Cardiac muscle cell (in vitro differentiated cells and primary cell): ENCODE measurements at places on chromosomes 2 and 18. TPM values are rescaled to one million over a fixed set of nuclear protein-coding genes. Genes with fewer than 3 reads are reported as not detected.

UGT1A9 gene
- not detected in 2 replicates for total RNA-seq

VWA3B gene
- total RNA-seq = 0.09 and 0.67 TPM in 2 replicates

CIB4 gene
- 0.49 TPM in 1 of 2 replicates, not detected in the other for total RNA-seq

G6PC2 gene
- not detected in 2 replicates for total RNA-seq

ARHGEF4 gene
- total RNA-seq = 38.3 and 82.2 TPM in 2 replicates

ABCG5 gene
- 0.18 TPM in 1 of 2 replicates, not detected in the other for total RNA-seq

KCNJ13 gene
- not detected in 2 replicates for total RNA-seq

PFN4 gene
- 3.2 TPM in 1 of 2 replicates, not detected in the other for total RNA-seq

OSR1 gene
- total RNA-seq = 20.8 and 22.3 TPM in 2 replicates

NAT8 gene
- not detected in 2 replicates for total RNA-seq

RPRM gene
- total RNA-seq = 0.07 TPM in 1 of 2 replicates, not detected in the other

HOXD10 gene
- total RNA-seq = not detected in 2 replicates

HOXD9 gene
- total RNA-seq = not detected in 2 replicates

GYPC gene
- 45.6 and 53.8 TPM in 2 replicates for total RNA-seq

DUSP2 gene
- total RNA-seq = 0.89 and 3.0 TPM in 2 replicates

RNF125 gene
- total RNA-seq = 1.7 and 2.2 TPM in 2 replicates

ANKRD62 gene
- total RNA-seq = not detected in 2 replicates

GPR39 gene
- total RNA-seq = 7.3 and 10.9 TPM in 2 replicates

ITM2C gene
- total RNA-seq = 389 and 411 TPM in 2 replicates

MGAT4A gene
- total RNA-seq = 3.6 and 4.1 TPM in 2 replicates

ZNF385B gene
- total RNA-seq = 2.7 and 3.0 TPM in 2 replicates

SS18 gene
- 148 and 159 TPM in 2 replicates for total RNA-seq

SNORC gene
- 3.8 and 13.1 TPM in 2 replicates for total RNA-seq
